ENCODE measurements at places on chromosomes 16 and 17.
A peak's percentile ranks its signal among the peaks of the same experiment; 100 is the strongest.

GRCh38 chr16:8646326-8647053 lies 25.0 kb downstream of the METTL22 start:
- no peak for DNase-seq

GRCh38 chr17:40528692-40529417 lies 27.4 kb upstream of the TNS4 start:
- no peak for DNase-seq

DNA sequence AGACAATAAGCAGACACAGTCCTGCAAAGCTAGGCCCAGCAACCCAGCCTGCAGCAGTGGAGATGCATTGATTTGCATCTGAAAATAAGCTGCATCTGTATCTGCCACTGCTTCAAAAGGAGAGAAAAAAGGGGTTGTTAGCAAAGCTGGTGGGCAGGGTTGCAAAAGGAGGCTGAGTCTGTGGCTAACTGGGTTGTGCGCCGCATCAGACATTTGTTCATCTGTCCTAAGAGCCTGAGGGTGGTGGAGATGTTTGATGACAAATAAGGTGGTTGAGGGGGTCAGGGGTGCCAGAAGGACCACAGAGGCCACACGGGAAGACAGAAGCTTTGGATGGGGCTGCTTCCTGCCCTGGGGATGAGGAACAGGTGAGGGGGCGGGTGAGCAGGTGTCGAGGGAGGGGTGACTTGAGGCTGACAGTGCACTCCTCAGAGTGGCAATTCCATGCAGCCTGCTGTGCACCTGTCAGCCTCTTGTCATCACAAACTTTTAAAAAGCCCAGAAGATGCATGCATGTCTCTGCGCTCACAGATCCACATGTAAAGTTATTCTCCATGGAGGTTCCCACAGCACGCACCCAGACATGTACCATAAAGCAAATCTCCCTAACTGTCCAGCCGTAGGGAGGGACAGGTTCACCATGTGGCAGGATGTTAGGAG lies 35.4 kb downstream of the WSB1 start:
- DNase-seq, result no peak

GRCh38 chr17:79721993-79722671 lies 8.6 kb upstream of the ENPP7 start:
- no peak for DNase-seq

GRCh38 chr16:67304020-67304419 lies 22.5 kb downstream of the KCTD19 start:
- DNase-seq, result peak; percentile 26

- DNase-seq, result no peak
Observed at GRCh38 chr17:73066148-73066884, 26.2 kb downstream of the SLC39A11 start.

DNA sequence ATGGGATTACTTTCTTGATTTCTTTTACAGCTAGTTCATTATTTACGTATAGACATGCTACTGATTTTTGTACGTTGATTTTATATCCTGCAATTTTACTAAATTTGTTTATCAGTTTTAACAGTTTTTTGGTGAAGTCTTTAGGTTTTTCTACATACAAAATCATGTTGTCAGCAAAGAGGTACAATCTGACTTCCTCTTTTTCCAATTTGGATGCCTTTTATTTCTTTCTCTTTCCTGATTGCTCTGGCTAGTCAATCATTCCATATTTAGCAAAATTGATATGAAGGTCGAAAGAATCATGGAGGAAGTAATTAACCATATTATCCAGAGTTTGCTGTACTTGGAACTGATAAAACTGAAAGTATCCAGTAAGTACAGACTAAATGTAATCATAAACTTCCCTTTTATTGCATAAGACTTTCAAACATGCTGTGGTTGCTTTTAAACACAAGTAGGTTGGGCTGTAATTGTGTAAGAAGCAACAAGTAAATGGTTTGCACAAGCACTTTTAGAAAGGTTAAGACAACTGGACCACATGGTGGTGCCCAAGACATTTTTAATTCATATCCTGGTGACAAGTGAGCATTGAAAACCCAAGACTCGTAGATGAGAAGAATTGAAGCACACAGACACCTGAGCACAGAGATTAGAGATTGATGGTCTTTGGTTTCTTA lies 8.4 kb downstream of the GDE1 start:
- no peak for DNase-seq

GRCh38 chr16:3101018-3101840 lies 2.1 kb upstream of the ZSCAN10 start:
- peak; percentile 42 for DNase-seq

DNA sequence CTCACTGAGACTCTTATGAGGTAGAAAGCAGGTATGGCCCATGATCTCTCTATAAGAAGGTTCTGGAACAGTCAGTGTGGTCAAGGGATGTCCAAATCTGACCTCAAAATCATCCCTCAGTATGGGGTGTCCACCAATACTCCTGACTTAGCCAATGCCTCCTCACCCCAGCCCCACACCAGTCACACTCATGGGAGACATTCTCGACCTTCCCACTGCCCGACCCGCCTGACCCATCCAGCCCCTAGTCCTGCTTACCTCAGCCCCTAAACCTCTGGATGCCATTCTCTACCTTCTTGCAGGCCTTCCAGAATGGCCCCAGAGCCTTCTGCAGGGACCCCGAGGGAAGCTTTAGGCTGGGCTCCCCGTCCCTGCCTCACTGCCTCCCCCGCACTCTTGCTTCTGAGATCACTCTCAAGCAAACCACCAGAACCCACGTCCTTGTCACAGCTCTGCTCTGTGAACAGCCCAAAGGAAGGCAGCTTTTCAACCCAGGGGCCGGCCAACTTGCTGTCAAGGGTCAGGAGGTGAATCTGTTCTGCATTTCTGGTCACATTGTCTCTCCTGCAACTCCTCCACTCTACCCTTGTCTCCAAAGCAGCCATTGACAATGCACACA lies 44.9 kb upstream of the RBFOX3 start:
- DNase-seq, result no peak

DNA sequence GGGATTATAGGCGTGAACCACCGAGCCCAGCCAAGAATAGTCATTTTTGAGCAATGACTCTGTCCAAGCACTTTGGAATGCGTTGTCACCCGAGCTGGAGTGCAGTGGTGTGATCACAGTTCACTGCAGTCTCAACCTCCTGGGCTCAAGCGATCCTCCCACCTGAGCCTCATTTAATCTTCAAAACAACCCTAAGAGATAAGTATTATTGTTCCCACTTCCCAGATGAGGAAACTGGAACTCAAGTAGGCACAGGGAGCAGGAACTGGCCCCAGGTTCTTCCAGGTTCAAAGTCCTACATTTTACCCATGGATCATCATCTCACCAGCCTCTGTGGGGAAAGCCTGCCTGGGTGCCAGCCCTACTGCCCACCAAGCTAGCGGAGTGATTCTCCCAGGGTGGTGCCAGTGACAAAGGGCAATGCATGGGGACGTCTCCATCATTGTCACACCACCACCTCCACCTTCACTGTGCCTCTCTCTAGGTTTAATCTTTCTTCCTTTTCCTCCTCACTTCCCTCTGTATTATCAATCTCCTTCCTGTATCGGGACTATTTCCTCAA lies 11.3 kb upstream of the RNF157 start:
- DNase-seq, result no peak

GRCh38 chr17:56482229-56482628 lies 111.3 kb upstream of the NOG start:
- DNase-seq, result no peak

DNA sequence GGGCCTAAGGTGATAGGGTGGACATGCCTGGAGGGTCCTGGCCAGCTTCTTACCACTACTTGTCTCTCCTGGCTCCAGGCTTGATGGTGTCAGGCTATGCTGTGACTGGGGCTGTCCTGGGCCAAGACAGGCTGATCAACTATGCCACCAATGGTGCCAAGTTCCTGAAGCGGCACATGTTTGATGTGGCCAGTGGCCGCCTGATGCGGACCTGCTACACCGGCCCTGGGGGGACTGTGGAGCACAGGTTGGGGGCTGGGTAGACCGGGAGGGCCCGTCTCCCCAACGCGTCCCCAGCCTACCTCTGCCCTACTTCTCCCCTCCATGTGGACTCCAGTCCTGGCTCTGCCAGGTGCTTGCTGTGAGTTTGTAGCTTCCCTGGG lies 4.5 kb downstream of the SPATA20 start:
- DNase-seq, result no peak

All from fibroblast of skin of right biceps (primary cell).